Renal cortical epithelial cell (primary cell): ENCODE measurements at places on chromosomes 7 and 10. TPM values are rescaled to one million over a fixed set of nuclear protein-coding genes. Genes with fewer than 3 reads are reported as not detected.

The LRRC4 gene
- total RNA-seq: 0.15 and 1.0 TPM in 2 replicates

The GCK gene
- total RNA-seq: 0.10 TPM in 1 of 2 replicates, not detected in the other

The TFEC gene
- total RNA-seq: 0.17 and 0.80 TPM in 2 replicates

The CALML5 gene
- not detected in 2 replicates for total RNA-seq

The HMX3 gene
- total RNA-seq: not detected in 2 replicates

The CALCR gene
- 0.17 and 2.8 TPM in 2 replicates for total RNA-seq

The FKBP6 gene
- not detected in 2 replicates for total RNA-seq

The ZNF485 gene
- total RNA-seq: 3.3 and 5.2 TPM in 2 replicates

GRCh38 chr7:106537119-106537518, 123.8 kb downstream of the CCDC71L start:
- DNase-seq: no peak

DNA sequence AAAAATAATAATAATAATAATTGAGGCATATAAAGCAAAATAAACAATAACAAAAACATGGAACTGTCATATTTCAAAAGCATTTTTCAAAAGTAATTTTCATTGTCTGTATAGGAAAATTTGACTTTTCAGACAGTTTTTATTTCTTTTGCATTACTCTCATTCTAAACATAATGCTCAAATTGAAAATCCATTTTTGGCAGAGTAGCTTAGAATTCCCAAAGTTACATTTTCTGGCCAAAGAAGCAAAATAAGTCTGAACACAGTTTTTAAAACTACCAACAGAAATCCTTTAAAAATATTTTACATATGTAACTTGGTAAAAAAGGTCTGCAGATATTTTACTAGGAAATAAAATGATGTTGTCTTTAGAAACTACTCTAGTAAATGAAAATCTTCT, 535.4 kb downstream of the ANKRD7 start:
- DNase-seq: no peak

- DNase-seq: no peak
Measured at GRCh38 chr7:98232799-98233198, 19.2 kb downstream of the TECPR1 start.

- no peak for DNase-seq
Measured at GRCh38 chr7:148815612-148816011, 68.5 kb downstream of the EZH2 start.

DNA sequence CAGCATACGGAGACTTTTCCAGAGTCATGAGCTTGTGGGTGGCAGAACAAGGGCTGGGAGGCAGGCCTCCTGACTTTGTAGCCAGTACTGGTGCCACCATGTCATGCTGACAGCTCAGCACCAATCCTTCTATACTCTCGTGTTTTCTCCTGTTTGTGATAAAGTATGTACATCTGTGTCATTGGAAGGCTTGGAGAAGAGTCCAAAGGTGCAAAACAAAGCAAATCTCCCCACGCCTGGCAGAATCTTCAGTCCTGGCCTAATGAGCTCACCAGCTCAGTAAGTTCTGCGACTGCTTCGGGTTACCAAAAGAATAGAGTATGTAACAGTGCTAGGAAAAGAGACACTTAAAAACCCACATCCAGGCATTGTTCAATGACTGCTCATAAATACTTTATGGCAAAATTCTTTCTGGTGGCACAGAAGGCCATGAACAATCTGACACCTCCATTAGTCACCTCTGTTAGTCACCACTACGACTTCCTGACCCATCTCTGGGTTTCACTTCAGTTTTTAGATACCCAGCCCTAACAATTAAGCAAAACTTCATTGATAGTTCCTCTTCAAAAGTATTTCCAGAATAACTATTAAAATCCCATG, 24.5 kb downstream of the STEAP1 start:
- peak; percentile 98 for DNase-seq

DNA sequence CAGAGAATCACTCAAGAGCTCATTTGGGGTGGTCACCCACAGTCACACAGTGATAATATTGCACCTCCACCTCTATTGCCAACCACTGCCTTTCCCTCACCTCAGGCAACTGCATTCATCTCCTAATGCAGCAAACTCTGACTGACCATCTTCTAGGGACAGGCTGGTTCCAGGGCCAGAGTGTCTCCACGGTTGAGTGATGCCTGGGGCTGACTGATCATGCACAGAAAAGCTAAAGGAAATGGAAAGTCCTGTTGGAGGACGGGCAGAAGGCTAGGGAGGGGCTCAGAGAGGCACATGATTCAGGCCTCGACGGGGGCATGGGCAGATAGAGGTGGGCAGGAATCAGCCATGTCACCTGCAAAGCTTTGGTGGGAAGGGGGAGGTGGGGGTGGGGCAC, 127.1 kb upstream of the TNS3 start:
- no peak for DNase-seq

DNA sequence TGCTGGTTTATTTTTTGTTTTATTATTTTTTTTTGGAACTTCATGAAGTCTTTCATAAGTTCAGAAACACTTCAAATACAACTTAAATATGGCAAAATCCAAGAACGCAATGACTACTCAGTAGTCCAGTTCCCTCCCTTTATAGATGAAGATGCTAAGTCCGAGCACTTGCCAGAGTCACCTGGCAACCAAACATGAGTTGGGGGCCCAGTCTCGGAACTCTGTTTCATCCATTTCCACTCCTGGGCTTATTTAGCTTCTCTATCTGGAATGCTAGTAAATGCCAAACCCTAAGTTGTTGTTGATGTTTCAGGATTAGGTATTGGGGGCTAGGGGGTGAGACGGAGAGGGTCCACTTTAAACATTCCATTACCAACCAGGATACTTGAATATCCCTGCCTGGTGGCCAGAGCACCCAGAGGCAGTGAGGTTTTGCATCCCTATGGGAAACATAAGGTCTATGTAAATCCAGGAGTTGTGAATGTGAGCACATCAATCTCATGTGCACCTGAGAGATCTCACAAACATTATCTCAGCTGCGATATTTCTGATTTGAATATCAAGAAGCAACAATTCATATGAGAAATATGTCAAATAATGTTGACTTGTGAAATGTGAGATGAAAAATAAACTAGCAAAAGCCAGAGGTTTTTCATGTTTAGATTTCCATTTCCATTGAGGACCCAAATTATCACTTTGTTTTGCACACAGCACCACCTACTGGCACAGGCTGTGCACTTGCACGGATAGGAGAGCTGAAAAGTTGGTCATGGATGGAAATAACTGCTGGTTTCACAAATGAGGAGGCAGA, 129.3 kb downstream of the PKD1L1 start:
- DNase-seq: peak; percentile 65

DNA sequence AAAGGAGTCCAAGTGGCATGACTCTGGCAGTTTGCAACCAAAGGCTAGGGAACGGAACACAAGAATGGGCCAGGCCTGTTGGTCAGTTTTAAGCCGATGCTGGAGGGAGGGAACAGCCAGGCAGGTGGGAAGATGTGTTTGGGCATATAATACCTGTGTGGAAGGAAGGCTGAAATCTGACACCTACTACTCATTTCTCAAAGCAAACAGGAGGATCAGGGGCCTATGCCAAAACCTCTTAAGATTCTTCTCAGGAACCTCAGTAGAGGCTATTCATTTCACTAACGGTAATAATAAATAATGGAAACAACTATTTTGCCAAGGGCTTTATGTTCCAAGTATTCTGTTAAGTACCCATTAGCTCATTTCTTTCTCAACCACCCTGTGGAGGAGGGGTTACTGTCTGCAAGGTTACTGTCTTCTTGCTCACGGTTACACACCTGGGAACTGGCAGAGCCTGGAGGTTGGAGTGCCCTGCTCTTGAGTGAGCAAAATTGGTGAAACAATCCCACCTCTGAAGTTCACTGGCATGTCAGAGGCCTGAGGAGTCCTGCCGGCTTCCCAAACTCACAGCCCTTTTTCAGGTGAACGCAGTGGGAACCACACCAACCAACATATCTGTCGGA, 35.5 kb downstream of the GOT1 start:
- DNase-seq: no peak

GRCh38 chr10:111871458-111871857, 312.1 kb downstream of the GPAM start:
- no peak for DNase-seq

- DNase-seq: no peak
Measured at GRCh38 chr10:47049906-47050305, 138.7 kb downstream of the PTPN20 start.

- DNase-seq: no peak
Measured at GRCh38 chr10:22742678-22743077, 28.3 kb upstream of the PIP4K2A start.

- no peak for DNase-seq
Measured at GRCh38 chr10:128908499-128908898, 558.5 kb upstream of the MGMT start.
